ENCODE measurements at places on chromosomes 1 and 21. TPM values are rescaled to one million over a fixed set of nuclear protein-coding genes. Genes with fewer than 3 reads are reported as not detected.

GRCh38 chr21:42263591-42264131, 44.7 kb downstream of the ABCG1 start:
- DNase-seq: no peak

C1orf94 gene
- total RNA-seq: not detected

WDR64 gene
- total RNA-seq: not detected

IFNLR1 gene
- 5.4 TPM for total RNA-seq

DNA sequence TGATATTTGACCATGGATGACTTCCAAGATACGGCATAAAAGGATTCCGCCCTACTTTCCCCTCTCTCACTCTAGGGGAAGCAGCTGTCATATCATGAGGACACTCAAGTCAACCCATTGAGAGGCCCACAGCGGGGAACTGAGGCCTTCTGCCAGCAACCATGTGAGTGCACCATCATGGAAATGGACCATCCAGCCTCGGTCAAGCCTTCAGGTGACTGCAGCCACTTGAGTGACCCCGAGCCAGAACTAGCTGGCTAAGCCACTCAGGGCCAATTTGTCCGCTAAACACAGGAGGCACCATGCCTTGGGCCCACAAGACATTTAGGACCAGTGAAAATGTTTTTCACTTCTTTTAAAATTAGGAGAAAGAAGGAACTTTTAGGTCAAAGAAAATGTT, 11.1 kb upstream of the GJB5 start:
- DNase-seq: no peak

DNA sequence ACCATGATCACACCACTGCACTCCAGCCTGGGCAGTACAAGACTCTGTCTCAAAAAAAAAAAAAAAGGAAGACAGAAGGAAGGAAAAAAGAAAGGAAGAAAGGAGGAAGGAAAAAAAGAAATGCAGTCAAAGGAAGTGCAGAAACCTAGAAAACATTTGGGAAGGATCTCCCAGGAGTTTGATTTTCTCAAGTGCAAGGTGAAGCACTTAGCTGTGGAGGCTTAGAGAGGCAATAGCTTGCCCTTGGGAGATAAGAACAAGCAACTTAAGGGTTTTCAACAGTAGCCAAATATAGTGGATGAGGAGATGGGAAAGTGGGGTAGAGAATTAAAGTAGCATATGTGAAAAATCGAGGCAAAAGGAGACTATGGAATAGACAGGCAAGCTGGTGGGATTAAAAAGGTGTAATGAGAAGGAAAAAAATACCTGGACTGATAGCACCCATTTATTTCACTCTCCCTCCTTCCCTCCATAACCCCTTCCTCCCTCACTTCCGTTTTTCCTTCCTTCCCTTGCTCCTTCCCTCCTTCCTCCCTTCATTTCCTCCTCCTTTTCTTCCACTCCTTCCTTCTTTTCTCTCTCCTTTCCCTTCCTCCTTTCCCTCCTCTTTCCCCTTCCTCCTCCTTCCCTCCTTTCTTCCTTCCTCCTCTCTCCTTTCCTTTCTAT, 6.8 kb upstream of the FAM89A start:
- no peak for DNase-seq
